NCI-H510A (cell line): ENCODE measurements at places on chromosomes 11 and 22.

DNA sequence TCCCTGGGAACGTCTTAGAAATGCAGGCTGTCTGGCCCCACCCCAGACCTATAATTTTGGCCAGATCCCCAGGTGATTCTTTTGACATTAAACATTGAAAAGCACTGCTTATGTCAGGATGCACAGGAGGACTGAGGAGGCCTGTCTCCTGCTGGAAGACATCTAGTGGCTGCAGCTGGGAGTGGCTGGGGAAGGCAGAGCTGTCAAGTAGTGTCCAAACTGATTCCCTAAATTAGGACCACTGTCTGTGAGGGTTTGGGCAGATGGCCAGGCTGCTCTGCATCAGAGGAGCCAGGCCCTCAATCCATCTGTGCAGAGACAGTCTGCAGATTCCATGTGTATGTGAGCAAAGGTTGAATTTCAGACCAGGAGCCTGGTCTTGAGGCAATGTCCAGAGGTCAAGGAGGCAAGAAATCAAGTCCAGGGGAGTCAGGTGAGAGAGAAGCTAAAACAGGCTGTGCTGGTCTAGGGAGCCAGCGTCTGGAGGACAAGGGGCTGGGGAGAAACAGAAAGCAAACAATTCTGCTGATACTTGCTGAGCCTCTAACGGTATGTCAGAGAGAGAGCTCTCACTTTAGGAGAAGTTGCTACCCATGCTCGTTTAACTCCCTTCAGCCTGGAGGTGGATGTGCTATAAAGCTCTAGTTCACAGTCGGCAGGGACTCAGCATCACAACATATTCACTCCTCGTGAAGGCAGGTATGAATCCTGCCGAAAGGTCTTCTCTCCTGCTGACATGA, 15.3 kb upstream of the SYTL2 start:
- DNase-seq, result no peak

GRCh38 chr11:127624306-127624856, 623.8 kb upstream of the KIRREL3 start:
- DNase-seq, result no peak

DNA sequence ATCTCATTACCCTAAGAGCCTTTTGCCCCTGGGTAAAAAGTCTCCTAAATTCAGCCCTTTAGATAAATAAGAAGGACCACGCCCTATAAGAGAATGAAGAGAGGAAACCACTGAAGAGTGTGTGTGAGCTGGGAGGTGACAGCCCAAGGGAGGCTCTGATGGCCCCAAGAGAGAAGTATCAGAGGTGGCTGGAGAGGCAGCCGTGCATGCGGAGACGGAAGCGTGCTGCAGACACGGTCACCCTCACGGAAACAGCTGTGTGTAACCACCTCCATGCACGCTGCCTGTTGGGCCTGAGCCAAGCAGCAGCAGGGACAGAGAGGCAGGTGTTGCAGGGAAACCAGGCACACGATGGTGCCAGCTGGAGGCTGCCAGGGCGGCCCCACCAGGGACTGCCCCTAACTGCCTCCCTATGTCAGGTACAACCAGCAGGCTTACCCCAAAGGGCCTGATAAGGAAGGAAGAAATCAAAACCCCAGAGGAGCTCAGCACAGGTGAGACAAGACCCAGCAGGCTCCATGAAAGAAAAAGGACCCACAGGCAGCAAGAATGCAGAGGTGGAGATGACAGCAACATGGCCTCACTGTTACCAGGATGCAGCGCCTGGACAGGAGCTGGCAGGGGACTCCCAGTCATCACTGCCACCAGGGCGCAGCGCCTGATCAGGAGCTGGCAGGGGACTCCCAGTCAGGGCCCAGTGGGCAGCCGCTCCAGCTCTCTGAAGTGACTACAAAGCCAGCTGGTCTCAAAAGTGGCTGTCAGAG, 7.8 kb downstream of the LARGE2 start:
- DNase-seq, result peak; percentile 59

DNA sequence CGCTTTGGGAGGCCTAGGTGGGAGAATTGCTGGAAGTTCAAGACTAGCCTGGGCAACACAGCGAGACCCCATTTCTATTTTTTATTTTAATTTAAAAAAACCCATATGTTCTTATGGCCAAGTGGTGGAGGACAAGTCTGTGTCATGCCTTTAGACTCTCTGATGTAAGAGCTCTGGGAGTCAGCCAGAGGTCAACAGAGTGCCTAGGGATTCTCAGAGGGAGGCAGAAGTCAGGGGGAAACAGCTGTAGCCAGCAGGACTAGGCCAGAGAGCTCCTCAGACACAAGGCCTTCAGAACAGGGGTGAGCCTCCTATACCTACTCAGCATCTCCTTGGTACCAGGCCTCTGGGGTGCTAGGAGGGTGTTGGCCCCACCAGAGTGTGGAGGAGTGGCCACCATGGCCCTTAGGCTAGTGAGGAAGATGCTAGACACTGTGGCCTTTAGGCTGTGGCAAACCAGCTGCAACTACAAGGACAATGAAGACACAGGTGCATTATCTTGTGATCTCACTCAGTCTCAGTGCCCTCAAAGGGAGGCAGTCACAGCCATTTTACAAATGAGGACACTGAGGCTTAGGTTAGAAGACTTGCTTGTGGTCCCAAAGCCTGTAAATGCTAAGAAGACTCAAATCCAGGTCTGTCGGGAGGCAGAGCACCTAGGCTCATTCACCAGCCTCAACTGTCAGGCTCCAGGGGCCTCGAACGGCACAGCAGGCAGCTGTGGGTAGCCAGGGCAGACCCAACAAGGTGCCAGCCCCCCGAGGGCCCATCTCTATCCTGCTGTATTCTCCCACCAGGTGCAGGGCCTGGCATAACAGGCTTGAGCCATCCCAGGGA, 5.0 kb downstream of the ZP1 start:
- DNase-seq, result no peak

DNA sequence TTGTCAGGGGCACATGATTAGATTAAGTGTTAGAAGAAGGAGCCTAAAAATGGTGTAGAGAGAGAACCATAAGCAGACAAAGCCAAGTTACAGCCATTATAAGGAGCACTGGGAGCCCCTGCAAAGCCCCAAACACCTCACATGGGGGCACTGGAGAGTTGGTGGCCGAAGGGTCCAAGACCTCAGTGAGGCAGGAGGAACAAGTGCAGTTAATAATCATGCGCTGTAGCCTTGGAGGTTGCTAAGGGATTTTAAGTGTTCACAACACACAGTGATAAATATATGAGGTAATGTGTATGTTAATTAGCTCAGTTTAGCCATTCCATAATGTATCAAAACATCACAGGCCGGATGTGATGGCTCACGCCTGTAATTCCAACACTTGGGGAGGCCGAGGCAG, 54.4 kb upstream of the JAM3 start:
- DNase-seq, result no peak

- no peak for DNase-seq
These were observed 129.4 kb downstream of the ARHGAP20 start for GRCh38 chr11:110582728-110583432.

GRCh38 chr11:102685338-102685737, 20.2 kb downstream of the MMP27 start:
- no peak for DNase-seq

GRCh38 chr11:31960126-31960525, 130.7 kb upstream of the RCN1 start:
- DNase-seq, result no peak

DNA sequence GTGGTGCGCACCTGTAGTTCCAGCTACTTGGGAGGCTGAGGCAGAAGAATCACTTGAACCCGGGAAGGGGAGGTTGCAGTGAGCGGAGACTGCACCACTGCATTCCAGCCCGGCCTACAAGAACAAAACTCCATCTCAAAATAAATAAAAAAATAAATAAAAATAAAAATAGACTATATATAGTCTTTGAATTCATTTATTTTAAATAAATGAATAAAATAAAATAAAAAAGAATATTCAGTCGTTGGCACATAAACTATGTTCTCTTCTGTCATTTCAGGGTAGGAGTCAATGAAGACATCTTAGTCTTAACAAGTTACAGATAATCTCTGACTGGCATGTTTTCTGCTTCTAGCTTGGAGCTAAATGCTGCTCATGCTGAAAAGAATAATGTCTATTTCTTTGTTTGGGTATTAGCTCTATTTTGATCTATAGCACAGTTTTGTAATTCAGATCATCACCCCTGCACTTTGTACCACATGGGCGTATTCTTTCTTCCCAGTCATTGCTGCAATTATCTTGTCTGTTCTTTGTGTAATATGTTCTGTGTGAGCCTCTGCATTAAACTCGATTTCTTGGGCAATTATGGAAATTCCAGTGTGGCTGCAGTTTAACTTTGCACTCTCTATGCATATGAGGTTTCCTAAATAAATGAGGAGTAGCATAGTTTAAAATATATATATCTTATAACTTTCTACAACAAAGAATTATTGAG, 1.4 kb upstream of the MS4A14 start:
- DNase-seq, result no peak

GRCh38 chr11:103051151-103051801, 40.7 kb downstream of the DCUN1D5 start:
- no peak for DNase-seq

- no peak for DNase-seq
These were observed 77.9 kb downstream of the FBXO7 start for GRCh38 chr22:32552521-32552920.

DNA sequence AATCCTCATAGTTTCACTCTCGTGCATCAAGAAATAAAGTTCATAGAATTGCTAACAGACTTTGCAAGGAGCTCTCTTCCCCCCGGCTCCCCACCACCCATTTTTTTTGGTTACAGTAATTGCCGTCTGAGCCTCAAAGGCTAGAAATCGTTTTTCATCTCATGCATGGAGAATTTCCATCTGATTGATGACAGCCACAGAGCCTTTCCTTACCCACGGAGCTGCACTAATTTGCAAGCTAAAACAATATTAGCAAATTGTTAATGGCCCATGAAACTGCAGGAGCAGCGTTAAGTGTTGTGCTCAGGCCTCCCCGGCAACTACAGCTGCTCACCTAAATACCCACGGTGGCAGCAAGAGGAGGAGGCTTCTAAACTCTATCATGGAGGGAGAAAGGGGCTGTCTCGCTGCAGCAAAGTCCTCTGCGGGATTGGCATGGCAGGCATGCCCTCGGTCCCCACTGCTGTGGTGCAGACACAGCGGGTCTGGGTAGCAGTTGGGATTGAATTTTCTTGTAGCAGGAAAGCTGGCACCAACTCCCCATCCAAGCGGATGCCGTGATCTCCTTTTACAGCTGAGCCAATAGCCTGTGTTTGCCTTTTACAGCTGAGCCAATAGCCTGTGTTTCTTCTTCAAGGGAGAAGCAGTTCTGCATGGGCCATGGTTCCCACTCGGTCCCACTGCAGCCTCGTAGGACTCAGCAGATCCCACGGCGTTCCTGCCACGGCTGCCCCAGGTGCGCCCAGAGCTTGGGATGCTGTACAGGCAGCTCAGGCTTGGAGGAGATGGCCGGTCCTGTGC, 412.3 kb downstream of the BRD1 start:
- no peak for DNase-seq

DNA sequence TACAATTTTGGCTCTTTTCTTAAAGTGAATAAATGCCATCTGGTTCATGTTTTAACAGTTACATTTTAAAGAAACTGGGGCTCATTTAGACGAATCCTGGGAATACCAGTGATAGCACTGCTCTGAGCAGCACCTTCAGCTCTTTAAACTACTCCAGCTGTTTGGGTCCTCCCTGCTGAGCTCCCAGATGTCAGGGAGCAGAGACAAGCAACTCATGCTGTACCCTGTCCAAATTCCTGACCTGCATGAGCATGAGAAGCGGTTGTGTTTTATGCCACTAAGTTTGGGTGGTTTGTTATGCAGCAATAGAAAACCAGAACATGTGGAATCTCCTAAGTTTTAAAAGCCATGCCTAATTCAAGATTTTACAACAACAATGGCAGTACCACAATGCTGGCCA, 90.0 kb downstream of the FDX1 start:
- DNase-seq, result no peak

GRCh38 chr22:44574057-44574639, 76.1 kb upstream of the RTL6 start:
- DNase-seq, result no peak

- no peak for DNase-seq
These were observed 38.0 kb upstream of the ETS1 start for GRCh38 chr11:128625326-128625725.

- DNase-seq, result no peak
These were observed 141.5 kb downstream of the OPCML start for GRCh38 chr11:133390803-133391202.

DNA sequence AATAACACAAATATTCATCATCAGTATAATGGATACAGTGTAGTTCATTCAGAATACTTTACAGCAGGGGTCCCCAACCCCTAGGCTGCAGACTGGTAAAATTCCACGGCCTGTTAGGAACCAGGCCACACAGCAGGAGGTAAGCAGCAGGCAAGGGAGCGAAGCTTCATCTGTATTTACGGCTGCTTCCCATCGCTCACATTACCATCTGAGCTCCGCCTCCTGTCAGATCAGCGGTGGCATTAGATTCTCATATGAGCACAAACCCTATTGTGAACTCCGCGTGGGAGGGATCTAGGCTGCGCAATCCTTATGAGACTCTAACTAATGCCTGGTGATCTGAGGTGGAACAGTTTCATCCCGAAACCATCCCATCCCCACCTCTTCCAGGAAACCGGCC, 125.1 kb downstream of the SERGEF start:
- no peak for DNase-seq

DNA sequence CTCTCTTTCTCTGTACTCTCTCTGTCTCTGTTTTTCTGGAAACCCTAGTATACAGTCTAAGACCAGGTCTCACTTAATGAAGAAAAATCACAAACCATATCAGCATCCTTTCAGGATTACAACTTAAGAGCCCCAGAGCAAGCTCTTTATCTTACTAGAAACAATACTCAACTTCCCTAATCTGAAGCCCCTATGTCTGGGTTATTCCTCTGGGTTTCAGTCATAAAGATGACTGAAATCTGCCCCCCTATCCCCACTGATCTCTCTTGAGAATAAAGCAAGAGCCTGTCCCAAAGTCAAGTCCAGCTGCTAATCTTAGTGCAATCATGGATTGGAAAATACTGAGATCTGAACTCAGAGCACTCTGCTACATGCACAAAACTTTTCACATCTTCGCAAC, 53.9 kb upstream of the PICALM start:
- no peak for DNase-seq

DNA sequence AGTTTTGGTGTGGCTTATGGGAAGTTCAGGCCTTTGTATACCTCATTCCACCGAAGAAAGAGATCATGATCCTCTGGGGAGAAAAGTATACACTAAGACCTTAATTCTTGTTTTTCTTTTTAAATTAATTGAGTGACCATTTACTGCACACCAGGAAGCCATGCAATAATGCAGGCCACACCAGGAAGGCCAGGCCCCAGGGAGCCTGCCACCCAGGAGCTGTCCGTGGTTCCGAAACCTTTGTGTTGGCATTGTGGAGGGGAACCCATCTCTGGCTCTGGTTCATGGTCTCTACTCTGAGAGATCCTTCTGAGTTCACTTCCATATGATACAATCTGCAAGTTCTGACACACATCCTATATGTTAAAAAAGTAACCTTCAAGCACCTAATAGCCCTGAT, 291.8 kb downstream of the MIAT start:
- no peak for DNase-seq

GRCh38 chr22:44261861-44262595, 50.7 kb downstream of the SHISAL1 start:
- DNase-seq, result no peak

DNA sequence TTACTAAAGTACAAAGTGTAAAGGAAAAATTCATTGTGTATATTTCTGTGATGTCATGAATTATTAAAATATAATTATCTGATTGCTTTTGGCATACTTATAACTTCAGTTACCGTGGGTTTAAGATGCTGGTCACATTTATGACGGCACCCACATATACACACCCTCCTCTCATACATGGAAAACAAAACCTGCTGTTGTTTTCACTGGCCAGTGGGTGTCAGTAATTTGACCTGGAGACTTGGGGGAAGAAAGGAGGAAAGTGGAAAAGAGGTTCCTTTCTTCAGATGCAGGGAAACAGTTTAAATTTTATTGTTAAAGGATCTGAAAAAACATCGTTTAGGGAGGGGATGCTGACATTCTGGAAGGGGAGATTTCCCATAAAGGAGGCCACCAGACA, 742 bp upstream of the BBOX1 start:
- DNase-seq, result no peak
